ENCODE measurements at places on chromosomes 11 and 22. TPM values are rescaled to one million over a fixed set of nuclear protein-coding genes. Genes with fewer than 3 reads are reported as not detected.
A peak's percentile ranks its signal among the peaks of the same experiment; 100 is the strongest.

The CRYBB3 gene
- total RNA-seq, result not detected

The PKNOX2 gene
- 2.9 TPM for total RNA-seq

The MUC2 gene
- not detected for total RNA-seq

The CYP2D6 gene
- total RNA-seq, result under 0.01 TPM

The CCDC117 gene
- 21.6 TPM for total RNA-seq

DNA sequence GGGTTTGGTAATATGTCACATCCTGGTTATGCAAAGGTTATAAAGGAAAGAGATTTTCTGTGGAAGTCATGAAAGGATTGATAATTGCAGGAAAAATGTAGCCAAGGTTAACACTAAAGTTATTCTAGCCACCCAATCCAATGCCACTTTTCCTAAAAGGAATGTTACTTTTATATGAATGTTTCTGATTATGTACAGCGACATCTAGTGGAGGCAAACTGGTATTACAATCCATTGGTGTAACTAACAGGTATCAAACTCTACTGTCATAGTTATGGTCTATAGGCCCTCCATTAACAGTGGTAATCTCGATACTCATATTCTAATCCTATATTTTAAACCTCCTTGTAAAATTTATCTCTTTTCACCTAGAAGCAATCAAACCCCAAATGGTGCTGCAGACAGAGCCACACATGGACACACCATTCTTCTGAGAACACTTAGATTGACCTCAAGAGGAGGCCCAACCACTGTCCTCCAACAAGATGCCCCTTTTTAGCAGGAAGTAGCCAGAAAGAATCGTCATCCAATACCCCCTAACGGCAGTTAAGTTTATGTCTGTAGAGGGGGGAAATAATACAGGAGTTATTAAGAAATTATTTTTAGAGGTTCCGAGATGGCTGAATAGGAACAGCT lies 74.9 kb upstream of the RAG2 start:
- DNase-seq, result peak; percentile 52

GRCh38 chr22:46437671-46438440 lies 99.6 kb downstream of the CELSR1 start:
- no peak for DNase-seq

DNA sequence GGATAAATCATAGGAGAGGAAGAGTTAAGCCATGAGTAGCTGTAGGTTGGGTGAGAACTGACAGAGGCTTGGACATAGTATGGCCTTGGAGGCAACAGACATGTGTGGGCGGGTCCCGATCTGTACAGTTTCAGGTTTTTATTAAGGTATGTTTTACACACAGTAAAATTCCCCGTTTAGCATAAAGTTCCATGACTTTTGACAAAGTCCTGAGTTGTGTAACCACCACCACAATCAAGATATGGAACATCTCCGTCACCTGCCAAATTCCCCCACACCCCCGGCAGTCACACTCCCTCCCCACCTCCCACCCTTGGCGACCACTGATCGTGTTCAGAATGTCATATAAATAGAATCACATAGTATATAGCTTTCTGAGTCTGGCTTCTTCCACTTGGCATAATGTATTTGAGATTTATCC lies 68.1 kb downstream of the GRIK4 start:
- DNase-seq, result no peak

GRCh38 chr22:45688600-45689080 lies 17.0 kb downstream of the ATXN10 start:
- DNase-seq, result peak; percentile 94

GRCh38 chr11:134579724-134580609 lies 167.9 kb upstream of the B3GAT1 start:
- DNase-seq, result no peak

DNA sequence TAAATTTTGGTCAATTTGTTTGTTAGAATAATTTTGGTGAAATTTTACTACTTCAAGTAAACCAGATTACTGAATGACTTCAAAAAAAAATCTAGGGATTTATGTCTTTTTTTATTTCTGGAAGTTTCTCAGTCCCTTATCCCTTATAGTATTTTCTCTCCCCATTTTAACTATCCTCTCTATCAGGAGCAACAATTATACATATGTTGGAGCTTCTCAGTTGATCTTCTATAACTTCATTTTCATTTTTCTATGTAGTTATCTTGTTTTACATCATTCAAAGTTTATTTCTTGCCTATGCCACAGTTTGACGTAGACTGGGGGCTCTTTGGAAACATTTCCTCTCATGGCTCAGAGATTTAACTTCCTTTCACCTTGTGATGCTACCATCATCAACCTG lies 34.2 kb downstream of the NNMT start:
- DNase-seq, result no peak

DNA sequence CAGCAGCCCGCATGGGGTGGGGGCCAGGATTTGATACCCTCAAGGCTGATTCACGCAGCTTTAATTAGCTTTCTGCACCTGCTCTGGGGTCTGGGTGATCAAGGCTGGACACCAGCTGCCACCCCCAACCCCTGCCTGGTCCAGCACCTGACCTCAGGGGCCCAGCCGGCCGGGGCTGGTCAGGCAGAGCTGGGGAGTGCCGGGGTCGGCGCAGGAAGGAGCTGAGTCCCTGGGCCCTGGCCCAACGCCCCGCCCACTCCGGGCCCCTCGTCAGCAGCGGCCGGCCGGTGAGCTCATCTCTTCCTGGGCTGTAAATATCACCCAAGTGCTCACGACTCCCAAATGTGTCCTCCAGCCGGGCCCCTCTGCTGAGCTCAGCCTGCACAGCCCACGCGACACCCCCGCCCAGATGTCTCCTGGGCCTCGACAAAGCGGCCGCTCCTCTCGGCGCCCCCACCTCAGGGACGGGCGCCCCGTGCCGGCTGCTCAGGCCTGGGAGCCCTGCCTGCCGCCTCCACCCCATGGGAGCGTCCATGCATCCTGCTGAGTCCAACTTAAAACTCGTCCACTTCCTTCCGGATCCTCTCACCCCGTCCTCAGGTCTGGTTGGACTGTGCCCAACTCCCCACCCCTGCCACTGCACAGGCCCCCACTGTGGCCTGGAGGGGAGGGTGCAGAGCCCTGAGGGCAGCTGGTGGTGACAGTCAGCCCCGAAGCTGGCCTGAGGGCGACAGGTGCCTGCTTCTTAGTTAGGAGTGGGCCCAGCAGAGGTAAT lies 29.0 kb downstream of the RTN4R start:
- DNase-seq, result peak; percentile 26

DNA sequence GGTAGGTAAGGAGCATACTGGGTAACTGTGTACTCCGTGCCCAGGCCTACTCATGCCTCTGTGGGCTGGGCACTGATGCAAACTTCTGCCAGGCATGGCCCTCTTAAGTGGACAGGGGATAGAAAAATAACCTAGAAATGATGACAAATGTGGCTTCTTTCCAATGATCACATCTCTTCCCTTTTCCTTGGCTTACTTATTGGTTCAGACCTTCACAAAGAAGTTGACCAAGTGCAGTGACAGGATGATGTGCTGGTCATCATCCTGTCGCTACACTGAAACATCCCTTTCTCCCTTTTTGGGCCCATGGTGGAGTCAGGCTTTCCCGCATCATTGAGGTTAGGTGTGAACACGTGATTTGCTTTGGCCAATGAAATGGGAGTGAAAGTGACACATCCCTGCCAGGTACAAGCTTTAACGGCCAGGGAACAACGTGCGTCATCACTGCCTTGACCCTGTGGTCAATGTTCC lies 31.8 kb upstream of the APOBEC3A start:
- DNase-seq, result no peak

DNA sequence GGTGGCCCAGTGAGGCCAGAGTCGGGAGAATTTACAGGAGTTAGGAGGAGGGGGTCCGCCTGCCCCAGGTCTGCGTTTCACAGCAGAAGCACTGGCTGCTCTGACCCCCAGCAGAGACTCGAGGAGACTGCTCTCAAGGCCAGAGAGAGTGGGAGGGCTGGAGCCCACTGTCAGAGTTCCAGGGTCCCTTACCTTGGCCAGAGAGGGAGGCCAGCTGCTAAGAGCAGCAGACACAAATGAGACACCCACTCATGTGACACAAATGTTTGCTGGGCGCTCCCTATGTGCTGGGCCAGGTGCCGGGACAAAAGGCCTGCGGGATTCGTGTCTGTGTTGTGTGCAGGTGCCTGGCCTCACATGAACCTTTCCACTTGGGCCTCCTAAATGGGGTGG lies 2.8 kb upstream of the TNFRSF13C start:
- no peak for DNase-seq

DNA sequence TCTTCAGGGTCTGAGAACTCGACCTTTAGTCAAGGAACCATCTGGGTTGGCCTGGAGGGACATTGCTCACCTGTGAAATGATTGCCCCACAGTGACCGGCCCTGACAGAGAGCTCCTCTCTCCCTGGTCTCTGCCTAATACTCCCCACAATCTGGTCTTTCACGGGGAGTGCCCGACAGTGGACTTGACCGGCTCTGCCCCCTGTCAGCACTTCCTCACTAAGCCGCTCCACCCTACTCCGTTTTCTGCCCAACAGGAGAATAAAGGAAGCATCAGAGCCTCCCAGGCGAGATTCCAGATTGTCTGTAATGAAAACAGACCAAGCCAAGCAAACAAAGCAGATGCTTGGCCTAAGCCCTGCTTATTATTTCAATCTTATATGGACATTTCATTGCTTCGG lies 87.8 kb downstream of the FBXO7 start:
- DNase-seq, result peak; percentile 49

GRCh38 chr11:63667995-63668795 lies 3.0 kb downstream of the ATL3 start:
- peak; percentile 88 for DNase-seq

- peak; percentile 100 for DNase-seq
Measured at GRCh38 chr11:114162719-114163123, 103.2 kb downstream of the ZBTB16 start.

- DNase-seq, result no peak
Measured at GRCh38 chr11:61964058-61964665, 3.3 kb downstream of the FTH1 start.

- no peak for DNase-seq
Measured at GRCh38 chr22:49738566-49738965, 89.1 kb downstream of the BRD1 start.

DNA sequence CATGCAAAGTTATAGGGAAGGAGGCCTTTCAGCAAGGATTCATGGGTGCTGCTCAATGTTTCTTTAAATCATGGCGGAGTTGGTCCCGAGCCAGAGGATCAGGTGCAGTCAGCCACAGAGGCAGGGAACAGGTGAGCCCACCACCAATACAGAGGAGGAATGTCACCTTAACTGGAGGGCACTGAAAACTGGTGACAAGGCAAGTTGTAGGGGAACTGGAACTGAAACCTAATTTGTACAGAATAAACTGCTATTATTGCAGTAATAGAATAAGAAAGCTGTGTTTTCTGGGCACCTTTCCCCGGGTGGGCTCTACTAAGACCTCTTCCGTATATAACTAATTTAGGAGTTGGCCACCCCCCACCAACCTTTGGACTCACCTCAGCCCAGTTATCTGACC lies 296.0 kb upstream of the NARS2 start:
- DNase-seq, result no peak
